ENCODE measurements at places on chromosomes 2 and 18.

DNA sequence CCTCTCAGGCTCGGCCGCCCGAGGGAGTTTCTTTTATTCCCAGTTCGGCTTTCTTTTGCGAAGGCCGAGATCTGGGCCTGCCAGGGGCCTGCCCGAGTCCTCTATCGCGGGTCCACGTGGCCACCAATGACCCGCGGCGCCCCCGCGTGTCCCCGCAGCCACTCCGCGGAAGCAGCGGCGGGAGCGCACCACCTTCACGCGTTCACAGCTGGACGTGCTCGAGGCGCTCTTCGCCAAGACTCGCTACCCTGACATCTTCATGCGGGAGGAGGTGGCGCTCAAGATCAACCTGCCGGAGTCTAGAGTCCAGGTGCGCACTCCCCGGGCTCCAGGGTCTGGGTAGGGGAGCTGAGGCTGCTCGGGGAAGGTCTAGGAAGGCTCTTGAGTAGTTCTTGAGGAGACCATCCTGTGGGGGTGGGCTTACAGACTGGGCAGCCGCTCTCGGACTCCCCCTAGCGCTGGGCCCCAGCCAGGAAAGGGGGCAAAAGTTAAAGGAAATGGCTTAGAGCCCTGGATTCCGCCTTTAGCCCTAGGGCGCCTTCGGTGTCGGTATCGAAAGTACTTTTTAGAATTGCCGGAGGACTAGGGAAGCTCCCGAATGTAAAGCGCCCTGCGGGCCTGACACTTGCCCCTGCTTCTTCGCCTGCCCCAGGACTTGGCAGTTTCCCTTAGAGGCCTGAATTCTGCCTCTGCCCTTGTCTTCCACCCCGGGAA is 3.4 kb downstream of the OTX1 start:
- peak; percentile 55 for DNase-seq

DNA sequence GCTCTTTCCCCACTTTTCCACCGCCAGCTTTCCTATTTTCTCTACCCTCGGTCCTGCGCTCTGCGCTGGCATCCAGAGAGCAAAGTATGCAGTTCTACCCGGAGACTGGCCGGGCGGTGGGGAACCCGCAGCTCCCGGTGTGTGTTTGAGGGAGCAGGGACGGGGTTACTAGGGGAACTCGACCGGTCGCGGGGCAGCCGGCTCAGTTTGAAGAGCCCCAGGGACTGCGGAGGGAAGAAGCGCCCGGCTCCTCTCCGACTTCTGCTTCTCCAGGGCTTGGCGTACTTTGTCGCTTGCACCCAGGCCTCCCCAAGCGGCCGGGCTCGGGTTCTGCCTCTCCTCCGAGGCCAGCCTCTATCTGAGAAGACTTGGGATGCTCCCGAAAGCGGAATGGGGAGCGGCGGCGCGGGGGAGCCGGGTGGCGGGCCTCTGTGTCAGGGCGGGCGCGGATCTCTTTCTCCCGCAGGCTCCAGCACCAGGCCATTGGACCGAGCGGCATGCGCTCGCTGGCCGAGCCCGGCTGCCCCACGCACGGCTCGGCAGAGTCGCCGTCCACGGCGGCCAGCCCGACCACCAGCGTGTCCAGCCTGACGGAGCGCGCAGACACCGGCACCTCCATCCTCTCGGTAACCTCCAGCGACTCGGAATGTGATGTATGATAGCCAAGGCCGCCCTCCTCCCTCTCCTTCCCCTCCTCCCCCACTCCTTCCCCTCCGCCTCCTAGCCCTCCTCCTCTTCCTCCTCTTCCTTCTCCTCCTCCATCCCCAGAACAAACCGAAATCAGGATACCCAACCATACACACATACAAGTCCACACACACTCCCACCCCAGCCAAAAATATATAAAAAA is 2.8 kb downstream of the SIX3 start:
- no peak for DNase-seq

DNA sequence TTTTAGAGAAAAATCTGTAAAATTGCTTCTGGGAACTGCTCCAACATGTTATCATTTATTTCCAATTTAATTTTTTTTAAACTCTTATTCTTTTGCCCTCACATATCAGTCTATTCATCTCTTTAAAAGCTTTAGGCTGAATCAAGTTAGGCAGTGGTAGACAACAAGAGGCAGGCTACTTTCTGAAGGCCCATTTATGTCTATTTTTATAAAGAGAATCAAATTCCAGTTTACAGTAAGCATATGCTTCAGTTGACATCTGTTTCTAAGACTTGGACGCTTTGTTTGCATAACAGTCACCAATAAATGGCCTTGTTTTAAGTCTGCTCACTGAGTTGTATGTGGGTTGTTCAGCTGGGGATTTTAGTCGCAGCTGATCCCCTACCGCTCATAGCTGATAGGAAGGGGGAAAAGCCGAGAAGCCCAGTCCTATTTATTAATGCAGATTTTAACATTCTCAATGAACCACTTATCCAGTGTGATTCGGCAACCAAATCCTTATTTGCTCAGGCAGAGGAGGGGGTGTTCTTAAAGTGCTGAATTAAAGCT is 260.4 kb upstream of the SIX3 start:
- DNase-seq: no peak

GRCh38 chr18:79926715-79927606 is 24.5 kb downstream of the SLC66A2 start:
- no peak for DNase-seq

All from iPS-NIHi11 (cell line).